ENCODE measurements at places on chromosomes 6 and 20. TPM values are rescaled to one million over a fixed set of nuclear protein-coding genes. Genes with fewer than 3 reads are reported as not detected.

RNF39 gene
- total RNA-seq = not detected

TNFAIP3 gene
- total RNA-seq = 10.6 TPM

ZC2HC1B gene
- total RNA-seq = not detected

GJA1 gene
- total RNA-seq = 120 TPM

SYCP2 gene
- 0.50 TPM for total RNA-seq

VWA7 gene
- 0.50 TPM for total RNA-seq

PRSS35 gene
- 4.3 TPM for total RNA-seq

STMND1 gene
- not detected for total RNA-seq
